ENCODE measurements at places on chromosomes 12 and 14.

- no peak for DNase-seq
Observed at GRCh38 chr14:99589651-99590530, 14.1 kb downstream of the CCDC85C start.

DNA sequence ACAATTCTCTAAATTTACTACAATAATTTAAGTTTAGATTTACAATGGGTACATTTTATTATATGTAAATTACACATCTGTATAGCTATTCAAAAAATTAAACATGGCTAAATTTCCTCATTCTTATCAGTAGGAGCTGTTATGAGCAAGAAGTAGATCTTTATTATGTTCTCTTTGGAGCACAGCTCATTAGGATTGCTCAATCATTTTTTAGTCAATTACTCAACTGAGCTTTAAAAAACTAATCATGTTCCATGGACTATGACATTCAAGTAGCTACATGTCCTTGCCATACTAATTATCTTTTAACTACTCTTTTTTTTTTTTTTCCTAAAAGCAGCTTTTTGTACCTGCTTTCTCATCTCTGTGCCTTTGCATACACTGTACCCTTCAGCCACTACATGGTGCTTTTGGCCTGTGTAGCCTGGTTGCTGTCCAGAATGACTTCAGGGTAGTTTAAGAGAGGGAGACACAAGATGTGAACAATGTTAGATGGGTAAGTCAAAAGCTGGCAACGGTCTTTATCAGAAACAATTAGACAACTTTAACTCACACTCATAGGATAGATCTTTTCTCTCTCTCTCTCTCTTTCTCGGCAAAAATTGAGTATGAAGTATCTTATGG lies 69.0 kb downstream of the SSPN start:
- DNase-seq, result no peak

- DNase-seq, result no peak
Observed at GRCh38 chr14:46686652-46687051, 35.1 kb upstream of the RPL10L start.

DNA sequence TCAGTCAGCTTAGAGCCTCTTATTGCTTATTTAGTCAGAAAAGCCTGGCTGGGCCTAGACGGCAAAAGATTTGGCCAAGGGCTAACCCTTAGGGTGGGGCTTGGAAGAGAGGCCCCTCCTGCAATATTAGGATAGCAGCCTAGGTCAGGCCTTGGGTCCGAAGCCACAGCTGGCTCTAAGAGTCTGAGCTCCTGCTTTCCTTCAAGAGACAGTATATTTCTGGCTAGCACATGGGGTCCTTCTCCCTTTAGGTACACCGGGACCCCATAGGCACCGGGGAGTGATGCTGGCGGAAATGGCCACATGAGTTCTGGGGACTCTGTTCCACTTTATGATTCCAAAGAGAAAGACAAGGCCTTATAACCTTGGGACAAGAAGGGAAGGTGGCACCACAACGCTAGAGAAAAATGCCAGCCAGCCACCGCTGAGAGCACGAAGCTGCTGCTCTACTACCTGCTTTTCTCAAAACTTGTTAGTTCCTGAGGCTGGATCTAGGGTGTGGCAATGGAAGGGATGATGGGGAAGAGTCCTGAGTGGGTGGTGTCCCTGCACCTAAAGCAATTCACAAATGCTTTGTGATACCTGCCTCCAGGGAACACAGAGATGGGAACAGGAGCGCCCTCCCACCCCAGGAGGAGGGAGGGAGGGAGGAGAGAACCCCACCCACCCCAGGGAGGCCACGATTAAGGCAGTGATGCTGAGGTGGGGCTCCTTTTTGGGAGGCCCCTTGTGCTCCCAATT lies 3.1 kb upstream of the AVIL start:
- no peak for DNase-seq

GRCh38 chr12:70444903-70445302 lies 78.8 kb downstream of the KCNMB4 start:
- DNase-seq, result no peak

GRCh38 chr12:132040906-132041606 lies 91.3 kb downstream of the EP400 start:
- no peak for DNase-seq

- peak; percentile 39 for DNase-seq
Observed at GRCh38 chr12:132812631-132813305, 15.9 kb downstream of the GOLGA3 start.

GRCh38 chr14:26820572-26820971 lies 222.7 kb upstream of the NOVA1 start:
- DNase-seq, result no peak

- DNase-seq, result peak; percentile 57
Observed at GRCh38 chr12:111406474-111407376, 1.0 kb downstream of the SH2B3 start.

DNA sequence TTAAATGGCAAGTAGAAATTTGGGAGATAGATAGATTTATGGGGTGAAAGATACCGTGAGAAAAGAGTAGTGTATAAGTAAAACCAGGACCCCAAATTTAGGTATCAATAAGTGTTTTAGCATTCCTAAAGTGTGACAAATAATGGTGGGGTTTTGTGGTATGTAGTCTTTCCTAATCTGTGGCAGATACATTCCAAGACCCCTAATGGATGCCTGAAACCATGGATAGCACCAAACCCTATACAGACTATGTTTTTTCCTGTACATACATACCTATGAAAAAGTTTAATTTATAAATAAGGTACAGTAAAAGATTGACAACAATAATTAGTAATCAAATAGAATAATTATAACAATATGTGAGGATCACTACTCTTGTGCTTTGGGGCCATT lies 14.4 kb upstream of the TCP11L2 start:
- DNase-seq, result no peak

DNA sequence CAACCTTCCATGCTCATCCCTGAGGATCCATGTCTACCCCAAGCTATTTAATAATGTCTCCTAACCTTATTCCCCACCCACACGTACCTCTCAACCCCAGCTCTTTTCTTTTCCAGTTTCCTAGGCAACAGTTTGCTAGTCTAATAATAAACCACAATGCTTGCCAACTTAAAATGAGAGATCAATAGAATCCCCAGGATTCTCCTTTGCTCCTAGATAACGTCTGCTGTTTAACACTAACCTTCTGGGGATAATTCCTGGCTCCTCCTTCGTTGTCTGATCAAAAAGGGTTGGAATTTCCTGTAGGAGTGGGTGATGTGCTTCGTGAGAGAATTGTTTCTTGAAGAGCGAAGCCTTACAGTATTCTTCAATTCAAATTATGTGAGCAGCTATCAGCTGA lies 42.2 kb upstream of the DBX2 start:
- no peak for DNase-seq

DNA sequence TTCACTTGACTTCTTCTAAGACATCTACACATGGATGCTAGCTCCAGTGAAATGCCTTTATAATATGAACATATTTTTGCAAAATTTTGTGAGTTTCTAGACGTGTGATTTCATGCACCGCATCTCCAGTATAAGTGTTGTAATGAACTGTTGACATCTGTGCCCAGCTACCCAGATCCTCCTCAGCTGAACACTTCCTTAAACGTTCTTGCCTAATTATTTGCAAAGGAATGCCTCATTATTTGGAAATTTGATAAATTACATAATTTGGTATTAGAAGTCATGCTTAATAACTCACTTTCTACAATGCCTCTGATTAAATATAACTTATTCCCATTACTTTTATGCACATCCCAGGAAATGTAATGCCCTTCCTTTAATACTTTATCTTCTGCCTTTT lies 14.0 kb downstream of the OR11G2 start:
- DNase-seq, result no peak

DNA sequence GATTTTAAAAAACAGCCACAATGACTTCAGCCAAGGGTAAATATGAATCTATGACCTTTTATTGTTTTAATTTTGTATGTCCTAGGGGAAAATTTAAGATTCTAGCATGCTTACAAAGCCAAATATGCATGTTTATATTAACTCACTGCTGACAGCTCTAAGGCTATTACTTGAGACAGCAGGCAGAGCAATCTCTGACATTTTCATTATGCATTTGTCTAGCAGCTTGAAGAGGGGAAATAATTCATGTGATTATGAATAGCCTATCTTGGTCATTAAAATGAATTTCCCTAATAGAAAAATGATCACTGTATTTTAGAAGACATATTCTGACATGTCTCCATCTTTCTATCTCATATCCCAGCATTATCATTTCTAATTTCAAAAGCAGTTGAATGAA lies 46.6 kb upstream of the HELB start:
- DNase-seq, result no peak

DNA sequence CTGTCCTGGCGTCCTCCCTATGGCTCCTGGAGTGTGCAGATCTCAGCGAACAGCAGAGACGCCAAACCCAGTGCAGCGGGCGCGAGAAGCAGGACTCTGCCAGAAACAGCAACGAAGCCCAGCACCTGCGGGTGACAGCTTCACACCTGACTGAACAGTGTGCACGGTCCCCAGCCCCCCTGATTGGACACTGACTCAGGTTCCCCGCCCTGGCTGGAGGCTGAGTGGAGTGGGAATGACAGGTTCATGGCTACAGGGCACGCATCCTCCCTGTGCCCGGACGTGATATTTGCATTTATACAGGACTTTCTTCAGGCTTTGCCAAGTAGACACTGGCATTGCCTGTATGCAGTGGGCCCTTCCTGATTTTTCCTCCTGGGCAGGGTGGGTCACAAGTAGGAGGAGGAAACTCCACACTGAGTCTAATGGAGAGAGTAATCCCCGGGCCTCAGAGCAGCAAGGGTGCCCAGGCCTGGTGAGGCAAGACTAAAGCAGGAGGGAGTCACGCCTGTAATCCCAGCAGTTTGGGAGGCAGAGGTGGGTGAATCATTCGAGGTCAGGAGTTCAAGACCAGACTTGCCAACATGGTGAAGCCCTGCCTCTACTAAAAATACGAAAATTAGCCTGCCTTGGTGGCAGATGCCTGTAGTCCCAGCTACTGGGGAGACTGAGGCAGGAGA lies 71.6 kb downstream of the ASCL4 start:
- no peak for DNase-seq

- no peak for DNase-seq
Observed at GRCh38 chr12:55771736-55772135, 28.8 kb downstream of the GDF11 start.

- DNase-seq, result no peak
Observed at GRCh38 chr14:93056840-93057585, 58.7 kb downstream of the ITPK1 start.

- peak; percentile 49 for DNase-seq
Observed at GRCh38 chr12:13233830-13234641, 37.5 kb downstream of the EMP1 start.

GRCh38 chr12:91565246-91565645 lies 382.6 kb upstream of the DCN start:
- peak; percentile 8 for DNase-seq

- no peak for DNase-seq
Observed at GRCh38 chr14:68527329-68527851, 265.5 kb downstream of the ZFP36L1 start.

- DNase-seq, result no peak
Observed at GRCh38 chr12:122184517-122184916, 1.6 kb downstream of the LRRC43 start.

DNA sequence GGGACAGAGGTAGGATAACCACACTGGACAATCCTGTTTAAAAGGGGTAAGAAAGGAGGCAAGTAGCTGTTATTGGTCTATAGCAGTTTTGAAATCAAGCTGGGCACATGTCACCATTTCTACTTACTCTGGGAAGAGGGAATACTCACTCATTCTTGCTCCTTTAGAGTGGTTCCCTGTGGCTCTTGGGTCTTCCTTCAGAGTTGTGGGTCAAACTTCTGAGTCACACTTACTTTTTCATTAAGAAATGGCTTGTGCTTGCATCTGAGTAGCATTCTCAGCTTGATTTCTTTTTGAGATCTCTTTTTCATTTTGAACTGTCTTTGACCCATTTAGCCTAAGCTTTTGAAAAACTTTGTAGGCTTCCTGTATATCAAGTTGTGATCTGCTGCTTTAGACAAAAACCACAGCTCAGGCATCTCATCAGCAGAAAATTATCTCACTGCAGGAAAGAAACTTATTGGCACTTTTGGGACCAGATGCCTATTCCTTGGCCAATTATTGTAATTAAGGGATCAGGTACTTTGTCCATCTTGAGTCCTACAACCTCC lies 122.2 kb downstream of the AEBP2 start:
- no peak for DNase-seq

- DNase-seq, result no peak
Observed at GRCh38 chr12:90126125-90126524, 417.5 kb upstream of the ATP2B1 start.

- DNase-seq, result no peak
Observed at GRCh38 chr14:74940956-74941565, 14.3 kb downstream of the PGF start.

- peak; percentile 83 for DNase-seq
Observed at GRCh38 chr14:105944632-105945610, 418.5 kb downstream of the TMEM121 start.

DNA sequence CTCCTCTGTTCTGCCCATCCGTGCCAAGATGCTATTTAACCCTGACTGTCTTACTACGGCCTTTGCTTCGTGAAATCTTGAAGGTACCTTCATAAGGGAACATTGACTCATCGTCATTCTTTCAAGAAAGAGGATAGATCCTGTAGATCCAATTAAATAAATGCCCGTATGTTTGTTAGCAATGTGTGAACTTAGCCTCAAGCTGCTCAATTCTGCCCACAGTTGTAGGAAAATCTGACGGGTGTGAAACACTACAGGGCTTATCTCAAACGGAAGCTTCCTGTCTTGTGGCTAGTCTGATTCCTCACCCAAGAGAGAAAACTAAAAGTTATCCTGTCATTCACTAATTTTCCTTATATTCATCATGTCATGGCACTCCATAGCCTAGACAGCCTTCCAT lies 168.0 kb upstream of the TBX3 start:
- DNase-seq, result no peak

- DNase-seq, result peak; percentile 12
Observed at GRCh38 chr14:104604458-104605449, at the start of gene TMEM179. TSS of gene TMEM179 (minus strand) at chr14:104604772. CDS start at chr14:104604741, 31 bp downstream.

DNA sequence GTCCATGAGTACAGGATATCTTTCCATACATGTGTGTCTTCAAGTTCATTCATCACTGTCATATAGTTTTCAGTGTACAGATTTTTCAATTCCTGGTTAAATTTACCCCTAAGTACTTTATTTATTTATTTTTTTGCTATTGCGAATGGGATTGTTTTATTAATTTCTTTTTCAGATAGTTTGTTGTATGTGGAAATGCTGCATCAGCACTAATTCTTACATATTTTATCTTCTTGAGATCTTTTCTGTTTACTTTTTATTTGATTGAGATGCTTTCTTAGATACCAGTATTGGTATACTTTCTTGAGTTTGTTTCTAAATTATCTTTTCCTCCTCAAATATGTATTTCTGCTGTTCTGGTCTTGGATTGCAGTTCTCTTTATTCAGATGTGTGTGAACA lies 148.9 kb downstream of the RGS6 start:
- no peak for DNase-seq

DNA sequence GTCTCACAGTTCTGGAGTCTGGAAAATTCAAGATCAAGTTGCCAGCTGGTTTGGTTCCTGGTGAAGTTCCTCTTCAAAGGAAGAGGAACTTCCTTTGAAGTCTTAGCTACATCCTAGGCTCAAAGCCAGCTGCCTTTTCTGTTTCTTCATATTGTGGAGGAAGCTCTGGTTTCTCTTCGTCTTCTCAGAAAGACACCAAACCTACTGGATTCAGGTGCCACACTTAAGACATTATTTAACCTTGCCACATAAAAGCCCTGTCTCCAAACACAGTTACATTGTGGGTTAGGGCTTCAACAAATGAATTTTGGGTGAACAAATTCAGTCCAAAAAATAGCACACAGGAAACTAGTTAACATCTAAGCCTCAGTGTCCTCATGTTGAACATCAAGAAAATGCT lies 1019.8 kb downstream of the GALC start:
- DNase-seq, result no peak
